ENCODE measurements at places on chromosomes 4 and X. TPM values are rescaled to one million over a fixed set of nuclear protein-coding genes. Genes with fewer than 3 reads are reported as not detected.

ATP2B3 gene
- total RNA-seq = not detected

MAGEB1 gene
- not detected for total RNA-seq

RAB40AL gene
- total RNA-seq = not detected

SORBS2 gene
- 9.7 TPM for total RNA-seq

SAP30 gene
- total RNA-seq = 21.7 TPM

DDIT4L gene
- total RNA-seq = not detected

LPAR4 gene
- not detected for total RNA-seq

RIPPLY1 gene
- 0.28 TPM for total RNA-seq

UBL4A gene
- total RNA-seq = 195 TPM

PRSS12 gene
- 4.3 TPM for total RNA-seq

STBD1 gene
- 3.3 TPM for total RNA-seq

EDA gene
- 5.6 TPM for total RNA-seq

DCLK2 gene
- not detected for total RNA-seq

HMX1 gene
- total RNA-seq = not detected

POU4F2 gene
- total RNA-seq = not detected

TEX13B gene
- total RNA-seq = not detected

GRIA2 gene
- not detected for total RNA-seq

TCP11X2 gene
- total RNA-seq = not detected

NCAPG gene
- 25.2 TPM for total RNA-seq

SHOX gene
- total RNA-seq = not detected

SMARCA1 gene
- 9.4 TPM for total RNA-seq

CXorf65 gene
- not detected for total RNA-seq

SMIM10 gene
- not detected for total RNA-seq

FRAS1 gene
- total RNA-seq = 15.2 TPM

ART3 gene
- not detected for total RNA-seq

BEX5 gene
- not detected for total RNA-seq

IL21 gene
- total RNA-seq = not detected

FRMD7 gene
- not detected for total RNA-seq

GYPE gene
- total RNA-seq = not detected

ARHGAP4 gene
- 3.4 TPM for total RNA-seq

SH3D19 gene
- total RNA-seq = 41.2 TPM

SPACA5 gene
- not detected for total RNA-seq

UCP1 gene
- not detected for total RNA-seq

NEUROG2 gene
- total RNA-seq = not detected

XK gene
- 4.9 TPM for total RNA-seq

HPGDS gene
- not detected for total RNA-seq

TFE3 gene
- 53.6 TPM for total RNA-seq

RTL5 gene
- not detected for total RNA-seq

UGT2B7 gene
- 0.08 TPM for total RNA-seq

ANXA10 gene
- 50.8 TPM for total RNA-seq

GPC3 gene
- 1.3 TPM for total RNA-seq

MAB21L2 gene
- total RNA-seq = not detected

TGIF2LX gene
- total RNA-seq = not detected

ENPEP gene
- total RNA-seq = 0.61 TPM

SFRP2 gene
- total RNA-seq = not detected

DCUN1D4 gene
- 22.7 TPM for total RNA-seq

DMD gene
- not detected for total RNA-seq

NDNF gene
- total RNA-seq = not detected

ATOH1 gene
- total RNA-seq = 3.7 TPM

SHROOM2 gene
- total RNA-seq = not detected

CEP135 gene
- total RNA-seq = 5.5 TPM

CDS1 gene
- 11.6 TPM for total RNA-seq

SCML2 gene
- 0.47 TPM for total RNA-seq

CSAG1 gene
- 5.7 TPM for total RNA-seq

APOOL gene
- 3.1 TPM for total RNA-seq
